Adipocyte (in vitro differentiated cells): ENCODE measurements at places on chromosomes 7 and 10.
A peak's percentile ranks its signal among the peaks of the same experiment; 100 is the strongest.

GRCh38 chr7:5767066-5767465 is 14.4 kb downstream of the RNF216 start:
- peak; percentile 37 for DNase-seq

DNA sequence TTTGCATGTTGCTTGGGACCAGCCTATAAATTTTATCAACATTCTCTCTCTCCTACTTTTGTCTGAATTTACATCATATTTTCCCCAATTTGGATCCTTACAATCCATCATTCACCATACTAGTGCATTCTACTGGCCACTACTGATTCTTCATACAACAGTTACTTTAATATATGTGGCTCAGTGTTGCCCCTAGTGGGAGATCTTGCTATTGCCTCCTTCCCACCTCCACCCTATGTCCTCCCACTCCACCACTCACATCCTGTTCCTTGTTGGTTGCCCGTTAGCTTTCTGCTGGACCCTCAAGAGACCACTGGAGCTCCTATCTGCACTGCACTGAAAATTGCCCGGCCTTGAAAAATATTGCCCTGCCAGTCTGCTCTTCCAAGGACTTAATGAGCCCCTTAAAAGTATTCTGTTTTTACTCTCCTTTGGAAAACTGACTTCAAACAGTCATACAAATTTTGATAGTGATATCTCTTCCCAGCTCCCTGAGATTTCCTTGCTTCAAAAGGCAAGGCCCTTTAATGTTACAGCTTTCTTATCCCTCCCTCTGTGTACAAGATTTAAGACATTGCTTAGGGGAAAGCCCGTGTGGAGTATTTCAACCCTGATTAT is 243.2 kb upstream of the TMEM229A start:
- peak; percentile 7 for DNase-seq

DNA sequence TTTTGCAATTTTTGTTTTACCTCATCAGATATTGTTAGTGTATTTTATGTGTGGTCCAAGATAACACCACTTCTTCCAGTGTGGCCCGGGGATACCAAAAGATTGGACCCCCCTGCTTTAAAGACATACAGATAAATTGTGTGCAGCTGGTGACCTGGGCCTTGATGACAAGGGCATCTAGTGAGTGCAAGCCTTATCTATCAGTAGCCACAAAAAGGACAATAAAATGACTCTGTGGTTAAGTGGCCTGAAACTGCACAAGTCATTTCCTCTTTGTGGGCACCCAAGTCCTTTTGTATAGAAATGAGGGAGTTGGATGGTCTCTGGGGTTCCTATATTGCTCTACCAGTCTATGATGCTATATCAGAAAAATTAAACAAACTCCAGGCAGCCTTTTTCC is 98.1 kb downstream of the PARD3 start:
- no peak for DNase-seq

- DNase-seq, result no peak
Observed at GRCh38 chr10:64867501-64867962, 1346.3 kb downstream of the REEP3 start.

- no peak for DNase-seq
Observed at GRCh38 chr10:62456611-62457101, 82.5 kb downstream of the ZNF365 start.

DNA sequence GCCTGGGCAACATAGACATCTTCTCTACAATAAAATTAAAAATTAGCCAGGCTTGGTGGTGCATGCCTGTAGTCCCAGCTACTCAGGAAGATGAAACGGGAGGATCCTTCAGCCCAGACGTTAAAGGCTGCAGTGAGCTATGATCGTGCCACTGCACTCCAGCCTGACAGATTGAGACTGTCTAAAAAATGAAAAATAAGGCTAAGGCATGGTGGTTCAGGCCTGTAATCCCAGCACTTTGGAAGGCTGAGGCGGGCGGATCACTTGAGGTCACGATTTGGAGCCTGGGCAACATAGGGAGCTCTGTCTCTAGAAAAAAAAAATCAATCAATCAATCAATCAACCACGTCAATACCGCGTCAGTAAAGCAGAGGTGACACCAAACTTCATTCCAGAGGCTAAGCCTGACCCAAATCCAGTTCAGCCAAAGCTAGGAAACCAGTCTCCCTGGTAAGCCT is 31.1 kb downstream of the MRPS24 start:
- no peak for DNase-seq

- no peak for DNase-seq
Observed at GRCh38 chr7:106273009-106273668, 11.6 kb downstream of the NAMPT start.

DNA sequence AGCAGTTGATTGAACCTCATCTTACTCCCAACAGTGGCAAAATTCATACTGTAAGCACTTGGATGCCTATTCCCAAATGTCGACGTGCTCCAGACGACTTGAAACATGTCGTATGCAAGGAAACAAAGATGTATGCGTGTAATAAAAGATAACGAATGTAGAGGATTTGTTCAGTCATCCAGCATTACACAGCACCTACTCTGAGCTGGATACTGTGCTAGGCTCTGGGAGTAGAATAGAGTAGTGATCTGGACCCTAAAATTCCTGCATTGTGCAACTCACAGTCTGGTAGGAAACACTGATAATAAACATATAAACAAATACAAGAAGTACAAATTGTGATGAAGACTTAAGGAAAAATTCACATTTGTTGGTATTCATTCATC is 5.6 kb upstream of the TBX20 start:
- no peak for DNase-seq

- DNase-seq, result peak; percentile 80
Observed at GRCh38 chr10:93062514-93063143, 2.0 kb downstream of the CYP26C1 start.

DNA sequence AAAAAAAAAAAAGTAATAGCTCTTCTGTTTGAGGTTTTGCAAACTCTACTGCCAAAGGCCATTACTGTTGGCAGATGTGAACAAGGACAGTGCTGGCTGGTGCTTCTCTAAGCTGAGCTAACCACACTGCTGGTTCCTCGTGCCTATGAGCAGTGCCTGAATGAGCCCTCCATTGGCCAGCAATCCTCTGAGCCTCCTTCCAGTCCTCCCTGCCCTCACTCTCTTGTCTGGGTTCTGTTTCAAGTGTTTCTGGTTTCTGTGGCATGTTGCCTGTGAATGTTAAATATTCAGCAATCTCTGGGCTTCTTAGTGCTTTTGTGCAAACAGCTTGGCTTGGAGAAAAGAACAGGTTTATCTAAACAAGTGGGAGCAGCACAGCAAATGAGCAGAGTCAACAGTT is 161.3 kb upstream of the AUTS2 start:
- peak; percentile 69 for DNase-seq

GRCh38 chr10:28097633-28098032 is 98.8 kb upstream of the ODAD2 start:
- no peak for DNase-seq

DNA sequence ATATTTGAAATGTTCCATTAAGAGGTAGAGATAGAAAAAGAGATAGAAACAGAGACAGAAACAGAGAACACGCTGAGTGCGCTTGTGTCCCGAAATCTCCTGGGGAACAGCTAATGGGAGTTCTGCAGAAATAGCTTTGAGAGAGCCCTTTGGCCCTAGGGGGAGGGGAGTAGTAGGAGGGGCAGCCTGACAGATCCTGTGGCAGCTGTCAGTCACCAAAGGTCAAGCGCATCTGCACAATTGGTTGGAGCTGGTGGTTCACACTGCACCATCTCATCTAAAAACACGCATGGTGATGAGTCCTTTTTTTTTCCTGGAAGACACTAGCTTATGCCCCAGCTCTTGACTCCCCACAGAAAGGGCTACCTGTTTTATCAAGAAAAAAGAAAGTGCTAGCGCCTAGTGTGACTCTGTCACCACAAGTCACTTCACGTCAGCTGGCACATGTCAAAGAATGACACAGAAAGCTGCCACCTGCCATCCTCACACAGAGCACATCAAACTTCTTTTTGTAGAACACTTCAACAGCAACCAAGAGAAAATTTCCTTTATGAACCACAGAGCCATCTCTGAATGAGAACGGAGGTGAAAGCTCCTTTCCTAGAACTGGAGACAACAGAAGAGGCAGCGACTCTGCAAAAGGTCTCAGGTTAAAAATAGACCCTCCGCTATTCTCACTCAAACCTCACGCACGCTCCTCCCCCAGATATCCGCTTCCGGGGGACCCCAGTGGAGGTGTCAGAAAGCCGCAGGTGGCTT is 125.7 kb downstream of the GFRA1 start:
- DNase-seq, result no peak

- DNase-seq, result no peak
Observed at GRCh38 chr7:760006-760405, 32.9 kb upstream of the PRKAR1B start.

DNA sequence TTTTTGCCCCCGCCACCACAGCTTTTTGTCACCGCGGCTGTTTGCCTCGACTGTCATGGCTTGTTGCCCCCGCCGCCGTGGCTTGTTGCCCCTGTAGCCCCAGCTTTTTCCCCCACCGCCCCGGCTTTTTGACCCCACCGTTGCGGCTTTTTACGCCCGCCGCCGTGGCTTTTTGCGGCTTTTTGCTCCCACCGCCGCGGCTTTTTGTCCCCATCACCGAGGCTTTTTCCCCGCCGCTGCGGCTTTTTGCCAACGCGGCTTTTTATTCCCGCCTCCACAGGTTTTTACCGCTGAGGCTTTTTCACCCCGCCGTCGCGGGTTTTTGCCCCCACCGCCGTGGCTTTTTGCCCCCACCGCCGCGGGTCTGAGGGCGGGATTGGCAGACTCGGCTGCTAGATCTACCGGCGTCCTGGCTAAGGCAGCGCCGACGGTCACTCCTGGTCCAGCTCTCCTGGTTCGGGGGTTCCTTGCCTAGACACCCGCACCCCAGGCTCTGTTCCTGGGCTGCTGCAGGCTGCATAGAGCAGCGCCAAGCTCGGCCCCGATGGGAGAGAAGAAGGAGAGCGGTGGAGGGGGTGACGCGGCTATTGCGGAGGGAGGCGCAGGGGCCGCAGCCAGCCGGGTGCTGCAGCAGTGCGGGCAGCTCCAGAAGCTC is 637.7 kb downstream of the ZNF716 start:
- no peak for DNase-seq

GRCh38 chr7:95367606-95368005 is 28.6 kb downstream of the PON3 start:
- no peak for DNase-seq

DNA sequence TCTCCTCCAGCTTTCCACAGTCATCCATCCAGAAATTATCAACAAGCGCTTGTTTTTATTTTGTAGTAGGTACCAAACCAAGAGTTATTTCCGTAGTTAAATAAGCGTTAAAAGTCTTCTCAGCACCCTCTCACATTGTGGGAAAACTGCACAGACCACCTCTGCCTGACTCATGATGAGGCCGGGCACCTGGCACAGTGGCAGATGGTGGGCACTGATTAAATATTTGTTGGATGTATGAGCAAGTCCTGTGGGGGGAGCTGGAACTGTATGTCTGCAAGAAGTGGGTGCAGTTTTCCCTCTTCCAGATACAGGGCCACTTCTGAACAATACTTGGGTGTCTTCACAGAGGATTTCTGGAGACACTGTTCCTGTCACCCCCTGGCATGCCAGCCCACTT is 5.3 kb upstream of the REPIN1 start:
- no peak for DNase-seq

DNA sequence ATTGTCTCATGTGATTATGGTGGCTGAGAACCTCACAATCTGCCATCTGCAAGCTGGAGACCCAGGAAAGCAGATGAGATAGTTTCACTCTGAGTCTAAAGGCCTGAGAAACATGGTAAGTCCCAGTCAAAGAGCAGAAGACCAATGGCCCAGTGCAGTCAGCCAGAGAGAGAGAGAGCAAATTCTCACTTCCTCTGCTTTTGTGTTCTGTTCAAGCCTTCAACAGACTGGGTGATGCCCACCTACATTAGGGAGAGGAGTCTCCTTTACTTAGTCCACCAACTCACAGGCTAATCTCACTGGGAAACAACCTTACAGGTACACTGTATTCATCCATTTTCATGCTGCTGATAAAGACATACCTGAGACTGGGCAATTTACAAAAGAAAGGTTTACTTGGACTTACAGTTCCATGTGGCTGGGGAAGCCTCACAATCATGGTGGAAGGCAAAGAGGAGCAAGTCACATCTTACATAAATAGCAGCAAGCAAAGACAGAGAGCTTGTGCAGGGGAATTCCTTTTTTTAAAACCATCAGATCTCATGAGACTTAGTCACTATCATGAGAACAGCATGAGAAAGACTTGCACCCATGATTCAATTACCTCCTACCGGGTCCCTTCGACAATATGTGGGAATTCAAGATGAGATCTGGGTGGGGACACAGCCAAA is 4.7 kb upstream of the FRMPD2 start:
- no peak for DNase-seq

DNA sequence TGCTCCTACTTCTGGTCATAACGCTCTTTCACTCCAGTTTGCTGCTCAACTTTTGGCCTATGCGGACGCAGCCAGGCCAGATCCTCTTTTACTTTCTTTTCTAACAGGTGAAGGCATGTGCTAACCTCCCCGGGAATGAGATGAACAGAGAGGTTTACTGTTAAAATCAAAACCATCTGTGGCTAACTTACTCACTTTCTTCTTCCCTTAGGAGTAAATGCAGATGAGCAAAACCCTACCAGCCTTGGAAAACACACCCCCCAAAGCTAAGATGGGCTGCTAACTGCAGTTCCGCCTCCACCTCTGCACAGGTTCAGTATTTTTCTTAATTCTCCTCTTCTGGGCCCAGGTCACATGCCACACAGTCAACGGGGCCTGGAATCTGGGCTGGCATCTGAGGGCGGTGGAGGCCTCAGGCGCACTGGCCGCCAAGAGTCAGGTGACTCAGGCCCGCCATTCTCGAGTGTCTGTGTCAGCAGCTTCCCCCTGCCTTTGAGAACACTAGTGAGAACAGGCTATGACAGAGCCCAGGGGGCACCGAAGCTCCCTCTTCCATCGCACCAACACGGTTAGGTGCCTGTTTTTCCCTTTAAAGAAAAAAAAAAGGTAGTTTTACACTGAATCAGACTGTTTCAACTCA is 11.1 kb downstream of the FAM53B start:
- DNase-seq, result no peak

GRCh38 chr7:129122078-129122750 is 22.3 kb upstream of the TSPAN33 start:
- DNase-seq, result no peak
